ENCODE measurements at places on chromosomes 2 and 18.

- no peak for DNase-seq
Measured at GRCh38 chr2:149087751-149088150, 49.3 kb downstream of the LYPD6B start.

DNA sequence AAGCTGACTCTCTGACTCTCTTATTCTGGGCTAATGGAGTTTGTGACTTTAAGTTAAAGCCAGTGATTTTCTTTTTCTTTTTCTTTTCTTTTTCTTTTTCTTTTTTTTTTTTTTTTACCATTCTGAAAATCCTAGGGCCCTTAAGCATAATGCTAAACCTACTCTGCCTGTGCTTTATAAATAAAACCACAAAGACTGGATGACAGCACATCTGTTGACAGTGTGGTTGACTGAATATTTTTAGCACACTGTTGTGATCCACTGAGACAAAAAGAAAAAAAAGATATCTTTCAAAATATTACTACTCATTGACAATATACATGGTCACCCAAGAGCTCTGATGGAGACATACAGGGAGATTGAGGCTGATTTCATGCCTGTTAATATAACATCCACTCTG is 121.6 kb downstream of the SNTG2 start:
- no peak for DNase-seq

DNA sequence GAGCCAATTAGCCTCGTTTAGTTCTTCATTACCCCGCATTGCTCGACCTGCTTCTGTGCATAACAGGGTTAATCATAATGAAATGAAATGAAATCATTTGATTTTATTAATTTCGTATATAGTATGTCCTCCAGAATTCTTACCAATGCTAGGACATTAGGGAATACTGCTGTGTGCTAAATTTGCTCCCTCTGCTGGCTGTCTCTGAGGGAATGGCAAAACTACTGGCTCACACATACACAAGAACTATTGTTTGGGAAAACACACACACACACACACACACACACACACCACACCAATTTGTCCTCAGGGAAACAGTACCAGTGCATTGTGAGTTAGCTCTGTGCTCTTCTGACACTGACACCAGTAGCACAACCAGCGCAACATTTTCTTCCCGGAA is 273.3 kb upstream of the TCF4 start:
- DNase-seq: no peak

DNA sequence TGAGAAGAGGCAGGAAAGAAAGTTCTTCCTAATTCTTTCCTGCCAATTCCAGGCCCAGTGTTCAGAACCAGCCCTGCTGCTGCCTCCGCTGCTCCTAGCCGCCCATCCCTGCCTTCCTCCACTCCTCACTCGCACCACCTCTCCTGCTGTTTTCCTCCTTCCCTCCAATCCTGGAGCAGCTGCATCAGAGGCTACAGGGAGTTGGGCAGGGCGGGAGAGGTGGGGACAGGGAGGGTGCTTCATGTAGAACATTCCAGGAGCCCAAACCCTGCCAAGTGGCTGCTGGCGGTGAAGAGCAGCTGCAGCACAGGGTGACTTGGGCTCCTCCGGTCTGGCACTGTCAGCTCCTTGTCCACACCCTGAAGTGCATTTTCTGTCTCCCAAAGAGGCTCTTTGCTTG is 176.3 kb downstream of the TNS1 start:
- no peak for DNase-seq

DNA sequence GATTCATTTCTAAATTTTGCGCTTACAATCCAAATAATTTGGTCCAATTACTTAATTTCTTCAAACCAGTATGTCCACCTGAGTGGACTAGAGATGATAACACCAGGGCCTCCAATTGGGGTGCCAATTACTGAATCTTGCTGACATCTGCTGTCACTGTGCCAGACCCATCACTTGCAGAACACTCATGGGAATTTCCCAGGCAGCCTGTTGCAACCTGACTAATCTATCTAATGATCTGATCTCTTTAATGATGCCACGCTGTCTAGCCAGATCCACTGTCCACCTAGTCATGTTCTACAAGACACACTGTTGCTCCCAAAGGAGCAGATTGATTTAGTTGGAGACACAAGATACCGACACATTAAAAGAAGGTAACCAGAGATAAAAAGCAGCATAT is 11.8 kb upstream of the LRP1B start:
- no peak for DNase-seq

- no peak for DNase-seq
Measured at GRCh38 chr2:182615036-182615435, 101.0 kb upstream of the DNAJC10 start.

DNA sequence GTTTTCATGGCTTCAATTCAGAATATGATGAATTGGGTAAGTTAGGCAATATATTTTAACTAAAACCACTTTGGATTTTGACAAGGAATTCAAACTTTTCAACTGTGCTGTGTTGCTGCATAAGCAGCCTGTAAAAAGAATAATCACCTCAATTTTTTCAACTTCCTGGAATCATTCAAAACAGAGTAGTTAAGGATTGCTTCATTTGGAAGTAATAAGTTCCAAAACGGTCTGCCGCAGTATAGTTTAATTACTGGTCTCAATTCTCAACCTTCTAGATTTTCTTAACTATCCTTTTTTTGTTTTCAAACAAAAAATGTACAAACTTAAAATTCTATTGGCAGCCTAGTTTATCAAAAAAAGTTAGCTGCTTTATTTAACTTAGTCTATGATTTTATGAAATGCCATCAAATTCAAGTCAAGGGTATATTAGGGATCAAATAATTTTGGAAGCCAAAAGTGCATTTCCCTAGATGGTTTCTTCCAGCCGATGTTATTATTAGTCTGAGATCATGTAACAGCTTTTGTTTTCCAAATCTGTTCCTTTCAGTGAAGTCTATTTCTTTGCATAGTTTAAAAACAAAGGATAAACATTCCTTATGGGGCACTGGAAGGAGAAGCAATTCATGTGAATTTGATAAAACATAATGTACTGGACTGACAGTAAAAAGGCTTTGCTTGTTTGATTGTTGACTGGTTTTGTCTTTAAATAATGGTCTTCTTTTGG is 76.1 kb upstream of the ETAA1 start:
- DNase-seq: no peak

DNA sequence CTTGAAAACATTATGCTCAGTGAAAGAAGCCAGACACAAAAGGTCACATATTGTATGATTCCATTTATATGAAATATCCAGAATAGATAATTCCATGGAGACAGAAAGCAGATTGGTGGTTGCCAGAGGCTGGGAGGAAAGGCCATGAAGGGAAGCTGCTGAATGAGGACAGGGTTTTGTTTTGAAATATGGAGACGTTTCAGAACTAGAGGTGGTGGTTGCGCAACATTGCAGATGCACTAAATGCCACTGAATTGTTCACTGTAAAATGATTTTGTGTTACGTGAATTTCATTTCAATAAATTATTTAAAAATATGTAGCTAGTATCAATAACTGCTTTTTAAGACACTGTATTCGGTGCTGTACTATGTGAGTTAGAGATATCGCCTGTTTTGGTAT is 101.7 kb upstream of the ZNF236 start:
- DNase-seq: no peak

DNA sequence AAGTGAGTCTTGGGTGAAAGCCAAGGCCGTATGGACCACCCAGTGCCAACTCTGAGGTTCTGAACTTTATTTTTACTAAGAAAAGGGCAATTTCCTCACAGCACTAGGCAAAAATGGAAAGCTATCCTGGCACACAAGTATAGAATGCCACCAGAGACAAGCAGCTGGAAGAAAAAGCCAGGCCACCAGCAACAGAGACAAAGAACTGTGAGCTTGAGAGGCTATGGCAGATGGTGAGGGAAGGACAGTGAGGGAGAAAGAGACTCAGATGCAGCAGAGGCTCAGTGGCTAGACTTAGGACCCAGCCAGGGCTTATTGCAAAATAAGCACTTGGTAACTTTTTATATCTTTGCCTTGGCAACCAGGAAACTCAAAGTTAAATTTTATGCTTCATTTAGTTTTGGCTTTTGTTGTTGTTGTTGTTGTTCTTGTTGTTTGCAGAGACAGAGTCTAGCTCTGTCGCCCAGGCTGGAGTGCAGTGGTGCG is 78.0 kb upstream of the BZW1 start:
- no peak for DNase-seq

DNA sequence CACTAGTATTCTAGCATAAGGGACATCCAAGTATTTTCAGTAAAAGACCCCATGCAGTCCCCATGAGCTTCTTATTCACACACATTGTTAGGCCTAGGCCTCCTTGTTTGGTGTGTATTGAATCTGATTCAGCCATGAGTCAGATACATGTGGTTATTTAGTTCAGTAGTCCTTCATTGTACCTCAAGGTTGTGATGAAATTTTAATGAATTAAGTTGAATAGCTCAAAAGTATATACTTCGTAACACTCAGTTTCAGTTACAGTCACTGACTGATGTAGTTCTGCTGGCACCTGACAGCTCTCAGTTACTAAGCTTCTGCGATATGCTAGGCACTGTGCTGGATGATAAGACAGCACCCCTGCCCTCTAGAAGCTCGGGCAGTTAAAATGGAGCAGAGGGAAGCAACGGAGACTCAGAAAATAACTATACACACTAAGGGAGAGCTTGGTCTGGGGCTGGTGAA is 86.4 kb downstream of the XRCC5 start:
- DNase-seq: no peak

GRCh38 chr2:60652832-60653340 is 99.4 kb upstream of the BCL11A start:
- DNase-seq: no peak

DNA sequence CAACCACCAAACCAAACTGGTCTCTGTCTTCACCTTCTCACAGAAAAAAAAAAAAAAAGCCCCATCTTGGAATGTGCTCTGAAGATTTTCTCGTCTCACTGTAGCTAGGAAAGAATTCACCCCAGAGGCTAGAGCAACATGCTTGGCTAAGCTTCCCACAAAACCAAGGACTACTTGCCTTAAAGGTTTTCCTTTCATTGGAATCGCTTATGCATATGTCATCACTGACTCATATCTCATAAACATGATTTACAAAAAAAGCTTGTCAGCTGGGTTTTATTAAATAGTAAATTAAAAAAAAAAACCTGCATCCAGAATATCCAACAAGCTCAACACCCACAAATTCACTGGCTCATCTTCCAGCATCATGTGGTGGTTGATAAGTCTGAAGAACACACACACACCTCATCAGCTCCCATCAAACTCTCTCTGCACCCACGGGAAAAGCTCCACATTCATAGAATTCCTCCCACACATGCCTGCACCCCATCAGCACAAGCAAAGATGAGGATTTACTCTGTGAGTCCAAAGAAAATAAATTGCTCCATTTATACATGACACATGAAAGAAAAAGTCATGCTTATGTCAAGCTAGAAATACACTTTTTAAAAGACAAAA is 182.0 kb upstream of the TRIB2 start:
- no peak for DNase-seq

- no peak for DNase-seq
Measured at GRCh38 chr2:133166031-133166430, 402.2 kb downstream of the NCKAP5 start.

DNA sequence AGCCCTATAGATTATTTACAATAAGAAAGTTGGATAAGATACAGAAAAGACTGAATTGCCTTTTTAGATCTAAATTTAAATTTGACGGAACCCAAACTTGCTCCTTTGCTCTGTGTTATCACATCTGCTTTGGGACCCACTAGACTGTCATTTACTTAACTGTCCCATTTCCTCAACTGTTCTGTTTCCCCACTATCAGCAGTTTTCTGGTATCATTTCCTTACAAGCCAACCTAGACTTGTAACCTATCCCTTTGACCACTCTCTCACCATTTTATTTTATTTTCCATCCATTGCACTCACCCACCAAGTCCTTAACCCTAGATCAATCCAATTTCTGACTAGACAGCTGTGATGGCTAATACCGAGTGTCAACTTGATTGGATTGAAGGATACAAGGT is 38.6 kb upstream of the CD28 start:
- DNase-seq: no peak

DNA sequence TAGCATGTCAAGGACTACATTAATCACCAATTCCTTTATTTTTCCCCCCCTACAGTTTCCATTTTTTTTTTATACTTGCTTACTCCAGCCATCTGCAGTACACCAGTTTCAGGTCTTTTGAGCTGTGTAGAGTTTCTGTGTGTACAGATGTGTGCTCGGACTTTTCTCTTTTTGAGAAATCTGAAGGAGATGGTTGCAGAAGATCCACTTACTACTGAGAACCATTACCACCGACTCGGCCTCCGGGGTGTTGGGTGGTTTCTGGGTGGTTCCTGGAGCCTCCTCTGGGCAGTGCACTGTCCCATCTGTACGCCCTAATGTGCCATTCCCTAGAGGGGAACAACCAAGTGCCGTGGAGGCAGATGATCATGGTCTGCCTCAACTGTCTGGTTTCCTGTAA is 15.4 kb upstream of the LYPD6B start:
- DNase-seq: no peak

GRCh38 chr2:172021074-172021931 is 21.6 kb downstream of the METAP1D start:
- DNase-seq: no peak

DNA sequence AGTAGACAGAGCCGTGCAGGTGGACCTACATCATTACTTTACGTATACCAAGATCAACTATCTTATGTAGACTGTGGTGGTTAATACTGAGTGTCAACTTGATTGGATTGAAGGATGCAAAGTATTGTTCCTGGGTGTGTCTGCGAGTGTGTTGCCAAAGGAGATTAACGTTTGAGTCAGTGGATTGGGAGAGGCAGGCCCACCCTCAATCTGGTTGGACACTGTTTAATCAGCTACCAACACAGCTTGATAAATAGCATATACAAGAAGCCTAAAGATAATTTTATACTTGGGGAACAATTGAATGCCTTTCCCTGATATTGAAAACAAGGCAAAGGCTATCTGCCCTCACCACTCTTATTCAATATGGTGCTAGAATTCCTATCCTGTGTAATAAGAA is 604.2 kb upstream of the ZEB2 start:
- DNase-seq: no peak

DNA sequence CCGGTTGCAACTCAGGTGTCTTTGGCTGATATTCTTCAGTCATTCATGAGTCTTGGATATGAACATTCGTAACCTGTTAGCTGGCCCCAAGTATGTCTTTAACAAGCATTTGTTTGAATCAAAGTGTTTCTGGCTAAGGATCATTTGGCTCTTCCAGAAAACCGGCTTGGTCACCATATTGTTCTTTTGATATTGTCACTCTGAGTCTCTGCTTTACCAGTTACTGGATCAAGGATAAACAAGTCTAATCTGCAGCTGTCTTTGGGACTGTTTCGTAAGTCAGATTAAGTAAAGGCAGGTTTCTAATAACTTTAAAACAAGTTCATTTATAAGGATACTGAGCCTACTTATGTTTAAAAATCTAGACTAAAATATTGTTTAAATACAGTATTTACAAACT is 49.1 kb downstream of the KDM3A start:
- no peak for DNase-seq

GRCh38 chr2:129117434-129117833 is 798.8 kb upstream of the HS6ST1 start:
- no peak for DNase-seq
